RPMI7951 (cell line): ENCODE measurements at places on chromosomes 13 and 19. TPM values are rescaled to one million over a fixed set of nuclear protein-coding genes. Genes with fewer than 3 reads are reported as not detected.

The SEMA6B gene
- 1.1 TPM in 2 replicates for total RNA-seq

The ZNF665 gene
- 2.5 and 3.6 TPM in 2 replicates for total RNA-seq

The DBP gene
- 16.6 and 17.2 TPM in 2 replicates for total RNA-seq

The CDKN2D gene
- 32.9 and 58.4 TPM in 2 replicates for total RNA-seq

The CD79A gene
- total RNA-seq: not detected in 2 replicates

The CPB2 gene
- not detected in 2 replicates for total RNA-seq

The MCEMP1 gene
- total RNA-seq: not detected in 2 replicates

The KLF16 gene
- total RNA-seq: 2.9 and 4.2 TPM in 2 replicates

The ZNF224 gene
- 13.2 and 15.7 TPM in 2 replicates for total RNA-seq

The ACP7 gene
- total RNA-seq: 0.10 TPM in 1 of 2 replicates, not detected in the other

The OVOL3 gene
- not detected in 2 replicates for total RNA-seq

The TTC9B gene
- not detected in 2 replicates for total RNA-seq

The IL4I1 gene
- 0.39 and 1.3 TPM in 2 replicates for total RNA-seq

The ZNF583 gene
- 2.1 and 3.5 TPM in 2 replicates for total RNA-seq

The PGLYRP1 gene
- total RNA-seq: not detected in 2 replicates

The ZSCAN4 gene
- not detected in 2 replicates for total RNA-seq

The VPS36 gene
- total RNA-seq: 16.1 and 24.4 TPM in 2 replicates

The CGB5 gene
- not detected in 2 replicates for total RNA-seq

The PINLYP gene
- 2.8 and 3.8 TPM in 2 replicates for total RNA-seq

The CLDND2 gene
- total RNA-seq: 1.2 TPM in 1 of 2 replicates, not detected in the other

The ACER1 gene
- not detected in 2 replicates for total RNA-seq

The CBY2 gene
- not detected in 2 replicates for total RNA-seq

The LCP1 gene
- total RNA-seq: 65.9 and 75.0 TPM in 2 replicates

The SLC46A3 gene
- total RNA-seq: 7.6 and 8.4 TPM in 2 replicates

The GSX1 gene
- not detected in 2 replicates for total RNA-seq

The SIGLEC12 gene
- total RNA-seq: not detected in 2 replicates

The TNFSF13B gene
- total RNA-seq: 1.6 and 2.8 TPM in 2 replicates
